Dorsolateral prefrontal cortex (tissue), 122 donors: ENCODE measurements at places on chromosomes 1 and 21. TPM values are rescaled to one million over a fixed set of nuclear protein-coding genes. Genes with fewer than 3 reads are reported as not detected.

- no peak for DNase-seq
These were observed 7.8 kb downstream of the SLC41A1 start for GRCh38 chr1:205805082-205805711.

- DNase-seq, result no peak
These were observed 30.5 kb upstream of the WDTC1 start for GRCh38 chr1:27203946-27204345.

DNA sequence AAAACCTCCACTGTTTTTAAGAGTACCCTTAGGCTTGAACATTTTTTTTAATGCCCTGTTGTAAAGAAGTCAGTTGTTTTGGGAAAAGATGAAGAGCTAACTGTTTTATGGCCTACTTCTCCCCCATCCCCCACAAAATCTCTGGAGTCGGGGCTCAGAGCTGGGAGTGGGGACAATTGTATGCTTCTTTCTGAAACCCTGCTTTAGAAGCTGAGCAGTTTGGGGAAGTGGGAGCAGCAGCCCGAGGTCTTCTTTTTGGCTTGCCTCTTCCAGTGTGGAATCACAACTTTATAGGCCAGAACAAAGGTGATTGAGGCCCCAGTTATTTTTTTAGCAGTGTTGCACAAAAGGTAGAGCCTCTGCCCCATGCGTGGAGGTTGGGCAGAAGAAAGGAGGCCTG lies 25.2 kb downstream of the PPP2R5A start:
- no peak for DNase-seq

Gene KIF26B
- total RNA-seq, result 8.0 TPM

DNA sequence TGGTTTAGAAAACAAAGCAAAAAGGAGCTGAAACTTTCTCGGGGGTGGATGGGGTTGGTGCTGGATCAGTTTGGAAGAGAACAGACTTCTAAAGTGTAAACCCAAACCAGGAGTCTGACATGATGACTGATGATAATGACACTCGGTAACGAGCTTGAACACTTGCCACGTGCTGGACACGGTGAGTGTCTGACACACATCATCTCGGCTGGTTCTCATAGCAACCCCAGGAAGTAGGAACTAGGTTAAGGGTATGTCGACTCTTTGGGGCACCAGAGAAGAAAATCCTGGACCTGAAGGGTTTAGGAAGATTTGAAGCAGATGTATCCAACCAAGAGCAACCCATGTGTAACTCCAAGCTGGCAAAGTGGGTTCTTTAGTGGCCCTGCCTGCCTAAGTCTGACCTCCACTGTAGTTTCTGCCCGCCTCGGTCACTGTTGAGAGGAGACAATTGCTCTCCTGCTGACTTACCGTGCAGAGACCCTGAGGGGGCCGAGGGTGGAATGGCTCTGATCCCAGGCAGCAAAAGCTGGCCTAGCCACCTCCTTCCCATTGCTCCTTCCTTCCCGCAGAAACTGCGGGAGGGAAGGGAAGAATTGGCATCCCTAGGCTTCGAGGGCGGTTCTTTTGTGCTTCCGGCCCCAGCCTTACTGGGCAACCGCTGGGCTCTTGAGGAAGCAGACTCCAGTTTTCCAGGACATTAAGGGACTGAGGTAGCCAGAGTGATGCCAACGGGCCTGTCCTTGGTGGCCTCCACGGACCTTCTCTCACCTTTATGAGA lies 156.0 kb downstream of the TOMM20 start:
- DNase-seq, result no peak

- no peak for DNase-seq
These were observed 42.7 kb downstream of the ATP5PF start for GRCh38 chr21:25691976-25692375.

- no peak for DNase-seq
These were observed 779 bp downstream of the BEND5 start for GRCh38 chr1:48775831-48776392.

DNA sequence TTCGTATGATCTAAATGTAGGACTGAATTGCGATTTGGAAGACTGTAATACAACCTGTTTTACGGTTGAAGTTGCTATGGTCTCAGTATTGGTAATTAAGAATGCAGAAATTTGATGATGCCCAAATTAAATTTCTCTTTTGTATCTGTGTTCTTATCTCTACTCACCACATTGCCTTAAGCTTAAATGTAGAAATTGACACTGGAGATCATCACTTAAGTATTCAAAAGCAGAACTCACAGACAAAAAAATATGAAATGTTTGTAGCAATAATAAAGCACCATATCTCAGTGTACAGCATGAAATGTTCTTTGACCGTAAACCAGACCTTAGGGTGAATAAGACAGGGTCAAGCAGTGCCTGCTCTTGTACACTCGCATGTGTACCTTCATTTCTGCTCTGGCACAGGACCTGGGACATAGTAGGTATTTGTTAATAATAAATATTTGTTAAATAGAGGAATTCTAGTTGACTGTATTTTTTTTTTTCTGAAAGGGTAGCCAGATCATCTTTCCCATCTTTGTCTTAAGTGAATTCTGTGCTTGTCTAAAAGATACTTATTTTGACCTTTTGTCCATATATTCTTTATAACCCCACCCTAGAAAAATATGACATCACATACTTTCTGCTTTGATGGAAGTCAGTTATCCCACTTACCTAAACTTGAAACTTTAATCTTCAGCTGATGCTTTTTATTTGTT lies 1.5 kb downstream of the CDC7 start:
- no peak for DNase-seq
